Esophagus squamous epithelium (tissue), 5 donors: ENCODE measurements at places on chromosomes 6 and 20.

- DNase-seq = peak; percentile 45
Observed at GRCh38 chr6:108260126-108260808, 573 bp downstream of the SNX3 start.

DNA sequence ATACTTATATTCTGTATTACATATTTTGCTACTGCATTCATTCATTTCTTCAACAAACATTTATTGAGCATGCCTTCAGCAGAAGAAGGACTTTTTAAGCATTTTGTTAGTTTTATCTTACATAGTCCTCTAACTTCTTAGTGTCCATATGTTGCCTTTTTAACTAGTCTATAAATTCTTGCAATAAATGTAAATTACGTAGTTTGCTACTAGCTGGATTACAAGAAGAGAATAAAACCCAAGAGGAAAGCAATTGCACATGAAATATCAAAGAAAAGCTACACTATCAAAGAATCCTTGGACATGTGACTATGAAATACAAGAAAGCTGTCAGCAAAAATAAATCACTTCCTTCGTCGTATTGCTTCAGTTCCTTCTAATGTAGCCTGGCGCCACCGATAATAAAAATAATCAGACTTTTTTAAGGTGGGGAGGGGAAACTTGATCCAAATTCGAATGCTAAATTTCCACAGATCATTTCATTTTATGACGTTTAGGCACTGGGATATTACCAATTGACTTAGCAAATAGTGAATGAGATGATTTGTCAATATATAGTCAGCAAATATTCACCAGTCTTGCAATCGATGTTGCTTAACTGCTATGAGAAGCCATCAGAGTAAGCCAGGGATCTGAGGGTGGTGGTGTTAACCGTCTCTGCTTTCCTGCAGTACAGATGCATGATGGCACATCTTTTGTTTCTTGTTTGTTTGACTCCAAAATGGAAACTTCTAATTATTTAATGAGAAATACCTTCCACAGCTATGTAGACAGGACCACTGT, 258.7 kb upstream of the EXOC2 start:
- no peak for DNase-seq

DNA sequence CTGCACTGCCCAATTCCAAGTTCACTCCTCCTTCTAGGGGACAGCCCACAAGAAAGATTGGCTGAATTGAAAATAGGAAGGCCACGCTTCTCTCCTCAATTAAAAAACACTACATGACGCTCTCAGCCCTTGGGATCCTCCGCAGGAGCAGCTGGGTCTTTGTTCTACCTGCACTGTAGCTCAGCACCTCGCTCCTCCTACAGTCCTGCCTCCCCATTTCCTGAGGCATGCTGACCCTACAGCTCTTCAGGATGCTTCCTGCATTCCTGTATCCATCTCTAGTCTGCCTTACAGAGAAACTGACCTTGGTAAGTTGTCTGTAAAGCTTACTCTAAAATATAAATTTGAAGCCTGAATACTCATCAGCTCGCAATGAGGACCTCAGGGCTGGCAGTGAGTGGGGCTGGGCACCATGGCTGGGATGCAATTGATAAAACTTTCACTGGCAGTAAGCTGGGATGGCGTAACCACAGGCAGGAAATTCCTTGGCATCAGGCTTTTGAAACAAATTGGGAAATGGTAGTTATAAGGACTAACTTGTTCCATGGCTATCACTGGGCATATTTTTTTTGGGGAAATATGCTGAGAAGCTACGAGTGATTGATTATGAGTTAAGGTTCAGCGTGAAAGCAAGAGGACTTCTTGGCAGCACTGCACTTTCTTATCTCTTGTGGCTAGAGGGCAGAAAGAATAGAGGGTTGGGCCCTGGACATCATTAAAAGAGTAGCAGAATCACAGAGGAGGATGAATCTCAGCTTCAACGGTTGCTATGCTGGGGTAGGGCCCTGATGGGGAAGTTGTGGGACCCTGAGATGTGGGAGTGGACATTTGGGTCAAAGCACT, 11.7 kb upstream of the SIRPB1 start:
- no peak for DNase-seq

DNA sequence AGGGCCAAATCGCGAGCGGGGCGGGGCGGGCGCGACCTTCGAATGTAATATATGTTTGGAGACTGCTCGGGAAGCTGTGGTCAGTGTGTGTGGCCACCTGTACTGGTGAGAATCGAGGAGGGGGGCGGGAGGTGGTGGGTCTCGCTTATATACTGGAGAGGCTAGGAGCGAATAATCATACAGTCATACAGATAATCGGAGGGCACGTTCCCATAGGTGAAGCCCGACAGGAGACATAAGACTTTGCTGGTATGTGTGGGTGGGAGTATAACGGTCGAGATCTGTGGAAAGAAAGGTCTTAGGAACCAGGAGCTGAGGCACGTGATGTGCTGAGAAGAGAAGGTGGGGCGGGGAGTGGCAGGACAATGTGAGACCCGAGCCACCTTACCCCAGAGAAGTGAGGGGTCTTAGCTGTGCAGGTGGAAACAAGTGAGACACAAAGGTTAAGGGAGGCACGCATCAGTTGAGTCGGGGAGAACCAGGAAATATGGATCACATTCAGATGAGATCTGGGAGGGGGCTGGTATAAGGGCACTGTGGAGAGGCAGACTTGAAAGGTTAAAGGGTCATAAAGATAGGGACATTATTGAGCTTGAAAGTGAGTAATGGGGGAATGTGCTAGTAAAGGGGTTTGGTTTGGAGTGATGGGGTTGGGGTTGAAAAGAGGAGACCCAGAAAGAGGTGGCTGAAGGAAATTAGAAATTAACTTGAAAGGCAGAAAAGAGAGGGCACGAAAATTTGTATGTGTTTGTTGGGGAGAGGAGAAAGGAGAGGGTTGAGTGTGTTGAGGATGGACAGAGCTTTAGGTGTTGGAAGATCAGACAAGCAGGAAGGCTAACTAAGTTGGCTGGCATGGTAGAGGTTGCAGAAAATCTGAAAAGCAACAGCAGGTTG, 589 bp downstream of the RNF5 start:
- DNase-seq = no peak

GRCh38 chr6:7900621-7901020, 10.0 kb downstream of the TXNDC5 start:
- no peak for DNase-seq

DNA sequence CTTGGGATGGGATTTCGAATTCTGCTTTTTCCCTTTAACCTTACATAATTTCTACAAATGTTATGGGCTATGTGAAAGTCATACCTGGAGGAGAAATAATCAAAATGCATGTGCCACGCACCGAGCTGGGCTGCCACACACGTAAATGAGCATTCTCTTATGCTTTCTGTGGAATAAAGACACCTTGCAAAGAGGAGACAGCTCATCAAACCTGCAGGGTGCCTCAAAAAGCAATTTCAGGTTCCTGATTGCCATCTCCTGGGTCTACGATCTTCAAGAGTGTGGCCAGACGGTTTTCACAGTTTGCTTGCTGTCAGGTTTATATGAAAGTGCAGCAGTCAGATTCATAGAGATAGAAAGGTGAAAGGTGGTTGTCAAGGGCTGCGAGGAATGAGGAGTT, 36.6 kb downstream of the DUSP22 start:
- DNase-seq = no peak

DNA sequence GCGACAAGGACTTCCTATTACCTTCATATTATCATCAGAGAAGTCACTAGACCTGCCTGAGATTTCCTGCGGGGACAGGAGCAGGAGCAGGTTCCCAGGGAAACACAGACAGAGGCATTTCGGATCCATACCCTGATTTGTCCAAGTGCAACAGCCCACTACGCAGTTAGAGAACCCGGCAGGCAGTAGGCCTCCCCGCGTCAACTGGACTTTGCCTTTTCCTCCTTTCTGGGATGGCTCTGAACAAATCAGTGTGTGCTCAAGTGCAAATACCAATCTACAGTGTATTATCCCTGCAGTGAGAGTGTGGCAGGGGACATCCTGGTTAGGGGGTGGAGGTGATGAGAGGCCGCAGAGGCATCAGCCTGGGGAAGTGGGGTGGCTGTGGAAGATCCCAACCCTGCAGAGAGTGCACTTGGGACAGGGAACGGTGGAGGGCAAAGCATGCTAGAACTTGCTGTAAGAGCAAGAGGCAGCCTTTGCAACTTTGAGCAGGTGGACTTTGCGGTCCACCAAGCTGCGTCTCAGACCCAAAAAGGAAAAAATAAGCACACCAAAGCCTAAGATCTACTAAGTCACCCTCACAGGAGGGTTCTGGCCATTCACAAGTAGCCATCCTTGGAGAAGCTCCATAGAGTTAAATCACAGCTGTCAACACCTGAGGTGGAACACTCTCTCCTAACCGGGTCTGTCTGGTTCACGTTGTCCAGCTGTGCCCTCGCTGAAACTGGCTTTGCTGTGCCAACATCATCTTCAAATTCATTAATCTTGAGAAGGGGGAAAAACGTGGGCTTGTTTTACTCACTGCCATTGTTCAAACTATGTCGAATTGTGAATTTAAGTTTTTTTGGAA, 159.1 kb downstream of the ZDHHC14 start:
- DNase-seq = no peak

DNA sequence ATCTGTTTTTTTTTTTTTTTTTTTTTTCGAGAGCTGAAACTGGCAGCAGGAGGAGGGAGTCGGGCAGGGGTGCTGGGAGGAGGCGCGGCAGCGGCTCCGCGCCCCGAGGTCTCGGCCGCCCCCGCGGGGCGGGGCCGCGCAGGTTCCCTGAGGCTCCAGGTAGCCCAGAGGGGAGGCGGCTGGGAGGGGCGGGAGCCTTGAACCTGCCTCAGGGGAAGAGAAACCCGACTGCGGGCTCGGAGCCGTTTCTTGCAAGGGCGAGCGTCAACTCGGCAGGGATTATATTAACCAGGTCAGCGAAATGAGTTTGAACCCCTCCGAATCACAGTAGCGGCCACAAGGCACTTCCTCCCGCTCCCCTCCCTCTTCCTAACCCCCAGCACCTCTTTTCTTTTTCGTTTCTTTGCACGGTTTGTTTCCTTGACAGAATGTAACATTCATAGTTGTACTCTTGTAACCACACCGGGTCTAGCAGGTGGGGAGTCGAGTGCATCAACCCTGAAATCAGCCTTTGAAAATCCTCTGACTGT, 2.0 kb downstream of the MYB start:
- DNase-seq = no peak

DNA sequence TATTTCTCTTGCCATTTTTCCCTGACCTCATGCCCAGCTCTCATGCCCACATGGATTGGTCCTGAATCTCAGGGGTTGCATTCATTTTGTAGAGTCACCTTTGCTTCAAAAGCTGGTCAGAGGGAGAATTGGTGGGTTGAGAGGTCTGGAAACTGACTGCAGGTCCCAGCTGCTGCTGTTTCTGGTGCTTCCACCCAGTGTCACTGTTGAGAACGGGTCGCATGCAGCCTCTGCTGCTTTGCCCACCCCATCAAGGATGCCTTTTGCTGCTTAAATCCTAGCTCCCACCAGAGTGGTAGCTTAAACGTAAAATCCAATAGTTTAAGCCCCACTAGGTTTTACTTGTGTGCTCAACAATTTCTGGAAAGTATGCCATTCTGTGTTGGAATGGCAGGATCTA, 211.4 kb upstream of the TSHZ2 start:
- DNase-seq = no peak

- no peak for DNase-seq
Observed at GRCh38 chr20:31869942-31870725, at the start of the genes DUSP15 and TTLL9. Gene DUSP15 (minus strand): TSS chr20:31870527. CDS start chr20:31870337, 190 bp downstream. Gene TTLL9 (plus strand): TSS chr20:31870634. CDS start chr20:31871127, 493 bp downstream.

DNA sequence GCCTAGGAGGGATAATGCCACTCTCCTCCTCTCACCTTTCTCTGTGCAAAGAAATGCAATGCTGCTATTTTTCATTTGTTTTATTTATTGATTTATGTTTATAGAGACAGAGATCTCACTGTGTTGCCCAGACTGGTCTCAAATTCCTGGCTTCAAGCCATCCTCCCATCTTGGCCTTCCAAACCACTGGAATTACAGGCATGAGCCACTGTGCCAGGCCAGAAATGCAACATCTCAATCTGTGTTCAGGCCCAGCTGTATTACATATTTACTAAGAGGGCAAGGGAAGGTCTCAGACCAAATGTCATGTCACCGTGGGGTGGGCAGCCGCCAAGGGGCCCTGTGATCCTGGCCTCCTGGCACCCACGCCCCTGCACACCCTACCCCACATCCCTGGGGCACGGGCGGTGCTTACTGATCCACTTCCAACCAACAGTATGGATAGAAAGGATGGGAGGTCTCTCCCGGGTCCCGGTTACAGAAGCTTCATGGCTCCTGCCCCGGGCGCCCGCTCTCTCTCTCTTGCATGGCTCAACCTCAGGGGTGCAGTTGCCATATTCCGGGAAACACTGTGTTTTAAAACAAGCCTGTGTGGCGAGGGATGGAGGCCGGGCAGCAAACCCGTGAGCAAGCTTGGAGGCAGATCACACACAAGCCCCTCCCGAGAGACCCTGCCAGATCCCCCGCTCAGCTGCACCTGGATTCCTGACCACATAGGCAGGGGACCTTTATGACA, 111.8 kb downstream of the AGPAT4 start:
- no peak for DNase-seq
